ENCODE measurements at places on chromosomes 3 and 15.
A peak's percentile ranks its signal among the peaks of the same experiment; 100 is the strongest.

DNA sequence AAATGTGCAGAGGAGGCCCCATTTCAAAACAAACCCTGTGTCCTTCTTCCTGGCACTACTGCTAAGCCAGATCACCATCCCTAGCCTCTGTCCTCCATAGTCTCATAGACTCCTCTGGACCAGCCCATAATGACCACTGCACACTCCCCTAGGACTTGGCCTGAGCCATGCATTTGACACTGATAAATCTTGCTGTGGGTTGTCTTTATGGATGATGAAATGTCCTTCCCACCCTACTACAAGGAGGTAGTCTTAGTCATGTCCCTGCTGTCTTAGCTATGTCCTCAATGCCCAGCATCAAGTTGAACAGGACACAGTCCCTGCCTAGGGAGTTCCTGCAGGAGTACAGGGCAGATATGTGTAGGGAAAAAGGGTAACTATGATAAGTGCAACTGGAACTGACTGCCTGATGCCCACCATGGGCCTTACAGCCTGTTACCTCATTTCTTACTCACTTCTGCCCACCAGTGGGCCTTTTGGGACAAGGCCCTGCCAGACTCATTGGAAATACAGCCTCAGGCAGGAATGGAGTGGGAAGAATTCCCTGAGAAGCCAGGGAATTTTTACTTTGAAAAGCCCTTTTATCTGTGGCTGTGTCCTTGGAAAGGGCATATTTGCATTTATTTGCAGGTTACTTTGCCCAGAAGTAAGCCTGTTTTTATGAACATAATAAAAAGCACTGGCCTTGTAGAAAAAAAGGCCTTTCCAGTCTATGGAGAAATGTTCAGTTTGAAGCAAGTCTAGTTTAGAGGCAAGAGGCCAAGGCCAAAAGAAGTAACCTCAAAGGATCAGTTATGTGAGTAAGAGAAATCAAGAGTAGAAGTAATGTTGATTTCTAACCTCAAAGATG, 199.6 kb upstream of the EIF1B start:
- DNase-seq = no peak

- no peak for DNase-seq
Observed at GRCh38 chr3:137770835-137771399, 6.8 kb downstream of the SOX14 start.

DNA sequence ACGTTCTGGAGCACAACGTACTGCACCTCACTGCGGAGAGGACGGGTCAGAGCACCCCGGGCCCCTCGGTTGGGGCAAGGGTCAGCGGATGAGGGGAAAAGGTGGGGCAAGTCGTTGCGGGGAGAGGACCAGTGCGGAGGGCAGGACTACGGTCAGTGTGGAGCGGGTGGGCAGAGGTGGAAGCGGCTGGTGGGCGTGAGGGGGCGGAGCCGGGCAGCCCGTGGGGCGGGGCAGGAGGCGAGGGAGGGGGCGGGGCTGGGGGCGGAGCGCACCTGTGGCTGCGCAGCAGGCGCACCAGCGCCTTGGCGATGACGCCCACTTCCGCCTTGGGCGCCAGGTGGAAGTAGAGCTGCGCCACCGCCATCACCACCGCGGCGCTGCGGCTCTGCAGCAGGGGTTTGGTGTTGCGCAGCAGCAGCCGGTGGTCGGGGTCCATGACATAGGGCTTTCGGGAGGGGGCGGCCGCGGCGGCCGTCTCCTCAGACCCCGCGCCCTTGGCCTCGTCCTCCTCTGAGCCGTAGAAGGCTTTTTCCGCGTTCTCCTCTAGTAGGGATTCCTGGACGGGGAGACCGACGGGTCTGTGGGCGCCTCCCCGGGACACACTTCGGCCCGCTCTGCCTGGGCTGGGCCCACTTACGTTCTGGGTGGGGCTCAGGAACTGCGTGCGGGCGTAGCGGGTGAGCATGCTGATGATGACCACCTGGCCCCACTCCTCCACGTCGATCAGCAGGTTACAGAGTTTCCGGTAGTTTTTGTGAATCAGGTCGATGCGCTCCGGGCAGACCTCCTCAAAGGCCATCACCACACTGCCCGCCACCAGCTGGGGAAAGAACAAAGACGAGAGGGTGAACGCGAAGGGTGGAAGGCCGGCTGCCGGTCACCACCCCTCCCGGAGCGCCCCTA, 29.2 kb downstream of the AP3B2 start:
- DNase-seq = peak; percentile 76

DNA sequence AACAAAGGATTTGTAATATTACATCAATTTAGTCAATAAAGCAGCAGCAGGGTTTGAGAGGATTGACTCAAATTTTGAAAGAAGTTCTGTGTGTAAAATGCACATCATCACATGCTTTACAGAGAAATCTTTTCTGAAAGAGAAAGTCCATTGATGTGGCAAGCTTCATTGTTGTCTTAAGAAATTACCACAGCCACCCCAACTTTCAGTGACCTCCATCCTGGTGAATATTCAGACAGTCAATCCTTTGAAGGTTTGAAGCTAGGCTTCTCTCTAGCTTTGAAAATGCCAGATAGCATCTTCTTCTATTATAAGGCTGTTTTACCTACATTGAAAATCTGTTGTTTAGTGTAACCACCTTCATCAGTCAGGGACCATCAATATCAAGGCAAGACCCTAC, 51.8 kb upstream of the SETMAR start:
- DNase-seq = no peak

GRCh38 chr3:134407239-134407625, 33.0 kb upstream of the AMOTL2 start:
- DNase-seq = no peak

- no peak for DNase-seq
Observed at GRCh38 chr15:85793641-85794597, 806 bp downstream of the KLHL25 start.

GRCh38 chr3:167502401-167502800, 28.6 kb upstream of the SERPINI2 start:
- DNase-seq = no peak

DNA sequence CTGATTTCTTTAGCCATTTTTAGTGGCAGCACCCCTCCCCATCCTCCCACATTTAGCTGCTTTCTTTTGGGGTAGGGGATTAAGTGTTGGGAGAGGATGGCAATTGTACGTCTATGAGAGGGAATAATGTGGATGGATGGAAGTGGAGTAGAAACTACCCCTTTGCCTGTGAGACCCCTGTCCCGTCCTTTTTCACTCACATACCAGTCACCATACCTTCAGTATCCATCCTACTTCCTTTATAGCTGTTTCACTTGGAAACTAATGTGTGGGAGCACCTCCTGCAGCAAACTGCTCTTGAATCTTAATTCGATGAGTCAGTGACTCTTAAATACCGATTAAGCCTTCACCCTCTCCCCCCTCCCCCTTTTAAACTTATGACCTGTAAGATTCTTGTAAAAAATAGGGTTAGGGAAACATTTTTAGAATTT, 730 bp downstream of the SPRED1 start:
- no peak for DNase-seq

DNA sequence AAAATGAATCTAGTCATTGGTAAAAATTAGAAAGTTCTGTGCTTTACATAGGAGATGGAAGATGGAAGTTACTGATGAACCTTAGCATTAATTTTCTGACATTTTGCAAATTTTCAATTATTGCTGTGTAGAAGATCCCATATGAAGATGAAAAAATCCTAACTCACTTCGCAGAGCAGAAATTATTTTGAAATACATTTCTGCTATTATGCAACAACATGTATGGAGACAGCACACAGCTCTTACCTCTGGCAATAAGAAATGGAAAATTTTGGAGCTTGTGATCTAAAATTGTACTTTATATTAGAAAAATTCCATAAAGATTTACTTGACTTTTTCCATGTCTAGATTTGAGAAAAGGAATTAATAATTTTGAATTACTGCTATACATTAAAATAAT, 177.9 kb downstream of the WDR72 start:
- DNase-seq = no peak

- no peak for DNase-seq
Observed at GRCh38 chr3:151085889-151086483, 522 bp downstream of the MED12L start.
